ENCODE measurements at places on chromosomes 7 and 10. TPM values are rescaled to one million over a fixed set of nuclear protein-coding genes. Genes with fewer than 3 reads are reported as not detected.
A peak's percentile ranks its signal among the peaks of the same experiment; 100 is the strongest.

GRCh38 chr10:127102176-127102575 is 94.2 kb downstream of the INSYN2A start:
- no peak for DNase-seq

- no peak for DNase-seq
Measured at GRCh38 chr10:79299397-79300241, 47.6 kb upstream of the PPIF start.

- no peak for DNase-seq
Measured at GRCh38 chr7:103936558-103936957, 52.9 kb downstream of the RELN start.

DNA sequence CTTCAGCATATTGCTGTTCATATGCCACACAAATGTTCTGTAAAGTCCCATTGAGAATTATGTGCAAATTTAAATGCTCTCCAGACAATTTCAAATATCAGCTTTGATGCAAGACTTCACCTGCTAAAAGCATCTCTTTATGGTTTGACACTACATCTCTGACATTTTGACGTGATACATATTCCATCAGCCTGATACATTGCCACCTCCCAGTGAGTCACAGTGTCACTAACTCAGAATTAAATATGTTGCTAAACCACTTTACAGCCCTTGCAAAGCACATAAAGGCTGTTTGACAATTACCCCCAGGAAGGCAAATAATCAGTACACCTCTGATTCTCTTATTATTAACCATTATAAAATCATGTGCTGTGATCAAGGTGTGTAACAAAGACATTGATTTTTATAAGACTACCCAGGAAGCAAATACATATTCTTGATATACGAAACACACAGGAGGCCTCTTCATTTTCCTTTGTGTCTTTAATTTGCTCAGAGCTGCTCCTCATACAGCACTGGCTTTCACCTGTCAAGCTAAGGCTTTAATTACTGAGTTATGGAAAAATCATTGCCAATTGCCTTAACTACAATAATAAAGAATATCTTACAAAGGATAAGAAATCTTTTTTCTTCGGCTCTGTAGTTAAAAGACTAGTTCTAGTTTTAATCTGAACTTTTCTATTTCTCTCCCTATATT is 547.5 kb upstream of the C7orf33 start:
- no peak for DNase-seq

GRCh38 chr7:128948976-128949760 is 11.4 kb downstream of the IRF5 start:
- DNase-seq, result no peak

- no peak for DNase-seq
Measured at GRCh38 chr7:67890316-67890715, 893.7 kb downstream of the TYW1 start.

- no peak for DNase-seq
Measured at GRCh38 chr7:50303335-50304128, 984 bp upstream of the IKZF1 start.

- DNase-seq, result no peak
Measured at GRCh38 chr10:70347321-70347720, 35.1 kb downstream of the LRRC20 start.

- no peak for DNase-seq
Measured at GRCh38 chr7:133431134-133431724, 178.4 kb downstream of the EXOC4 start.

DNA sequence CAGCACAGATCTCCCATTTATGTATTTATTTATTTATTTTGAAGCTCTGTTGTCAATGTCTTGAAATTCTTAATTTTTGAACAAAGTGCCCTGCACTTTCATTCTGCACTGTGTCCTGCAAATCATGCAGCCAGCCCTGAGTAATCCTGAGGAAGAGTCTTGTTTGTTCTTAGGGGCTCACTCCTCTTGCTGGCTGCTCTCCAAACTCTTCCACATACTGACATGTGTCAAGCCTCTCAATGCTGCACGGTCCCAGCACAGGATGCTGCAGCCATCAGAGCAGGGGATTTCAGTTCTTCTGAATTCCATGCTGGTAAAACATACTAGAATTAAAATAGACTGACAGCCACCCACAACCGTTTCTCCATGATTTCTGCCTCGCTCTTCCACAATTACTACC is 207.2 kb downstream of the PARD3 start:
- DNase-seq, result no peak

GRCh38 chr10:76882245-76882644 is 755.4 kb downstream of the KCNMA1 start:
- DNase-seq, result no peak

- no peak for DNase-seq
Measured at GRCh38 chr7:27793780-27794179, 53.8 kb downstream of the TAX1BP1 start.

GRCh38 chr10:23472181-23472580 is 33.3 kb downstream of the OTUD1 start:
- no peak for DNase-seq

DNA sequence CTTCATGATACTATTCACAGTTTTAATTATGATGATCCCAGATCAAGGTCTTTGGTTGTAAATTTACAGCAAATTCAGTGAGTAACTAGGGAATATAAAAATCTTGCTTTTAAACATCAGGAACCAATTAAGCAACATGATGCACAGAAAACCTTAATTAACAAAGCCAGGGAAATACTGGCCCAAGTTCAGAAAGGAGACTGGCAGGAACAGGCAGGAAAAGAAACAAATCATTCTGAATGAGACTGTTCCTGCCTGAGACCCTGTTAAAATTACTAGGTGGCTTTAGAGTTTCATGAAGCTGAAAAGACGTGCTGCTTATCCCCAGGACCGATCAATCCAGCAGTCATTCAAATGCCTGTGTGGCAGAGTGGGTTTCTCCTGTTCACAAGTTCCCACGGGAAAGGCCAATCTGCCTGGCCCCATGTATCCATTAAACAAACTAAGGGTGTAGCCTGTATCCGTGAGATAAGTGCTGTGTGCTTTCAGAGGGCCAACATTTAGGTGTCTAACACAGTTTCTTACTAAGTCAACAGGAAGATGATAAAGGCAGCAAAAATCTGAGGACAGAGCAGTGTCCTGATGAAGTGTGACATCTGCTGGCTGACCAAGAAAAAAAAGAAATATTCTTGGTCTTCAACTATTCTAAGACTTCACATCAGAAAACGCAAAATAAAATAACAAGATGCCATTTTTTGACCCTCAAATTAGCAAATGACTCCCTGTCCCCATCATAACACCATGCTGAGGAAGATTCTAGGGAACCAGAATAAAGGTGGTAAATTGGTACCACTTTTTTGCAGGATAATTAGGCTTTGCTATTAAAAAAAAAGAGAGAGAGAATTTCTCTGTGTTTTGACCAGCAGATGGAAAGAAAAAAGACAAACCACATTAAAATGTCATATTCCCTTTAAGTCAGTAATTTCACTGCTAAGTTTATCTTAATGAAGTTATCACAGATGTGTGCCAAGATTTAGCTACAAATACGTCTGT is 34.2 kb downstream of the PUS7 start:
- no peak for DNase-seq

DNA sequence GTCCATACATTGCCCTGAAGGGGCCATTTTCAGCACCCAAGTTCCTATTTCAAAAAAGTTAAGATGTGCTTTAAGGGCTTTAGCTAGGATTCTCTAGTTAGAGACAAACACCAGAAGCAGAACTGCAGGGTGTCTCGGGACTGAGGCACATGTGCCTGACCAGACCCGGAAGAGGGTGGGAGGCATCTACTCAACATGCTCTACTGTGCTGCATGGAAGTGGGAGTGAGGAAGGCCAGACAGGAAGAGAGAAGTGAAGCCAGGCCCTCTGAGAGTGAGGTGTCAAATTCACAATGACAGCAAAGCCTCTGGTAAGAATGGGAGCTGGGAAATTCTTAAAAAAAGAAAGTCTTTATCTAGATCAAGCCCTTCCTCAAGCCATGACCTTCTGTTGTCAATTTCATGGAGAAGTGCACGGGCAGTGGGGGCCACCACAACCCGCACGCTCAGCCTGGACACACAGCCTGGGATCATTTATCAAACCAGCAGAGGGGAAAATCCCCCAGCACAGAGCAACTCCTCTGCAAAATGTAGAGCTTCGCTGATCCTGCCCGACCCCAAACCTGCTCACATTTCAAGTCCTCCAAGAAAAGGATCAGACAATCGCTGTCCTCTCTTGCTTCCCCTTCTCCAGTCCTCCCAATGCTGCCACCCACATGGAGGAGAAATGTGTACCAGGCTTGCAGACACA is 38.7 kb downstream of the PLXNA4 start:
- DNase-seq, result no peak

GRCh38 chr7:156612930-156613329 is 27.6 kb upstream of the RNF32 start:
- DNase-seq, result no peak

DNA sequence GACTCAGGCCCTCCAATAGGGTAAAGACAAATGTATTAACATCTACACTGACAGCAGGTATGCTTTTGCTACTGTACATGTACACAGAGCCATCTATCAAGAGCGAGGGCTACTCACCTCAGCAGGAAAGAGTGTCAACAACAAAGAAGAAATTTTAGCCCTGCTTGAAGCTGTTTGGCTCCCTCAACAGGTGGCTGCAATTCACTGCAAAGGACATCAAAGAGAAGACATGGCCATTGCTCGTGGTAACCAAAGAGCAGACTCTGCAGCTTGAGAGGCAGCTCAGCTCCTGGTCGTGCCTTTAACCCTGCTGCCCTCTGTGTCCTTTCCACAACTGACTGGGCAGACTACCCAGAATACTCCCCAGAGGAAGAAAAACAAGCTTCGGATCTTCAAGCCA is 5.1 kb downstream of the AKR1B15 start:
- DNase-seq, result no peak

DNA sequence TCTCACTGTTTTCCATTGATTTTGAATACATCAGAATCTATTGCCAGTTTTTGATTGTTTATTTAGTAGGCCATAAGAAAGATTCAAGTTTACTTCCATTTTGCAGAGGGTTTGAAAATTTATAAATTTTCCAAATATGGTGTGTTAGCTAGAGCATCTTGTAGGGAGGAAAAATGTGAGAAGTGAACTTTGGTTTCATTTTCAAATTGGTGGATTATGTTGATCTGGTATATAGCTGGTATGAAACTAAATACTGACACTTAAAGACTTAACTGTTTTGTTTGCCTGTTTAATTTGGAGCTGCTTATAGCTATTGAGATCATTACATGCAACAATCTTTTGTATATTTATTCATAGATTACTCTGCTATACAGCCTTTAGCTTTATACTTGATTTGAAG is 108.1 kb downstream of the ADAM22 start:
- no peak for DNase-seq

GRCh38 chr10:65041307-65041706 is 1520.1 kb downstream of the REEP3 start:
- no peak for DNase-seq

- DNase-seq, result no peak
Measured at GRCh38 chr7:6727663-6728062, 20.9 kb upstream of the ZNF12 start.

DNA sequence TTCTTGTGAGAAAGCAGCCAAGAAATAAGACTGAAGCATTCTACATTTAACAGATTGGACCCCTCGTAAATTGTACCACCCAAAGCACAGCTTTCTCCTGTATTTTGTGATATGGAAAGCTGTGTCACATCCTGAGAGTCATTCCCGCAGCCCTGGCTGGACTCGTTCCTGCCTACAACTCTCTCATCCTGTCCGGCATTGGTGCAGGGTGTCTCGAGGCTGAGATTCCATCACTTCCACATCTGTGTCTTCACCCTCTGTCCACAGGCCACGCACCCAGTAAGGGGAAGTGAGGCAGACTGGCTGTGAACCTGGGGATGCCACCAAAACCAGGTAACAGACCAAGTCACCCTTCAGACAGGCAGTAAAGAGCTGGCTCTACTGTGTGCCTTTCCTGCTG is 146.2 kb upstream of the KLF6 start:
- DNase-seq, result no peak

DNA sequence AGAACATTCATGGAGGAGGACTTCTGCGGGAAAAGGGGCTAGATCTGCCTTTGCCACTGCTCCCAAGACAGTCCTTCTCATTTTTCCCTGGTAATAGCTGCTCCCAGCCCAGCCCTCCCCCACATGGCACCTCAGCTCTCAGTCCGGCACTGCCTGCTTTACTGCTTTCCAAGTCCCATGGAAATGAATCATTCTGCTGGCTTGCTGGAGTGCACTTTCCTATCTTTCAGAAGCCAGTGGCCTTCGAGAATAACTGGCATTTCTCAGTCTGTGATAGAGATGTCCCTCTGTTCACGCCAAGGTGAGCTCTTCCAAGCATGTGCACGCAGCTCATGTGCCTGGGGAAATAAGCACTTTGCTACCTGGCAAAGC is 61.4 kb downstream of the SYPL1 start:
- no peak for DNase-seq

DNA sequence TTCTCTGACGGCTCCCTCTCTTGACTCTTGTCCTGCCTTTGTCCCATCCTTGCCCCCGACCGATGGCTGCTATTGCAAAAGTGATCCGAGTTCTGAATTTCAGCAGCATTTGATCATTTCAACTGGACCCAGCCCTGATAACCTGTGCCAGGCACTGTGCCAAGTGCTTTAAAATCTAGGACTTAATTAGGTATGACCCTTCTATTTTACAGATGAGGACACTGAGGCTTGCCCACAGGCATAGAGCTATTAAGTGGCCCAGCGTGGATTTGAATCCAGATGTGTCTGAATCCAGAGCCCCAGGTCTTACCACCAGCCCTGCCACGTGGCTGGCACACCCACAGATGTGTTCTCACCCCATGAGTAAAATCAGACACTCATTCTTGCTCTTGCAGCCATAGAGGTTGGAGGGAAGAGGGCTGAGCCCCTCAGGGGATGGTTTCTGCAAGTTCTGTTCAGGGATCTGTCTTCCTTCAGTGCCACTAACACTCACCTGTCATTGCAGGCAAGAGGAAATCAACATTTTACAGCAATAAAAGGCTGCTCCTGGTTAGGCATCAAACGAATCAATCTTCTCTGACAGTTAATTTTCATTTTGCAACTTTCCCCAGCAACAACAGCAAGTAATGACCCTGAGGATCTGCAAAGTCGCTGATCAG is 101.2 kb downstream of the GRID1 start:
- DNase-seq, result peak; percentile 30

DNA sequence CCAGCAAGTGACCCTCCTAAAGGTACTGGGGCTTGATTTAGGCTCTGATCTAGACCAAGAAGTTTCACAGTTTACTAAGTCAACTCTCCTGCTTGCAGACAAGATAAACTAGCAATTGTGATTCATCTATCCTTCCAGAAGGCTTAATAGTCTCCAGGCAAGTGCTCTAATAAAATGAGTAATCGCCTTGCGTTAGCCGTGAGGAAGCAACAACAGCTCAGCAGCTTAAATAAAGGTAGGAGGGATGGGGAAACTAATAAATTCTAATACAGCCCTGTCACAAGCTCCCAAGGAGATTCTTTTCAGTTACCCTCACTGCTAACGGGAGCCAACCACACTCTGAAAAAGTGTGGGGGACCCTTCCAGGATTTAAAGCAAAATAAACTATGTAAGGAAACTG is 48.4 kb downstream of the FRMD4A start:
- DNase-seq, result no peak

The TAS2R3 gene
- total RNA-seq, result 0.58 TPM

The SMC3 gene
- total RNA-seq, result 8.5 TPM

The OR2A1 gene
- not detected for total RNA-seq

The ZNF485 gene
- 2.7 TPM for total RNA-seq

The POMZP3 gene
- 4.4 TPM for total RNA-seq

The EFCAB10 gene
- not detected for total RNA-seq

The SAP25 gene
- 0.86 TPM for total RNA-seq

The TMEM273 gene
- total RNA-seq, result 1.9 TPM

The PDGFA gene
- 2.7 TPM for total RNA-seq

The FBXL13 gene
- total RNA-seq, result 0.18 TPM

Data from left lobe of liver (tissue), 2 donors.